H4 (cell line): ENCODE measurements at places on chromosomes 12 and 14. TPM values are rescaled to one million over a fixed set of nuclear protein-coding genes. Genes with fewer than 3 reads are reported as not detected.
A peak's percentile ranks its signal among the peaks of the same experiment; 100 is the strongest.

- DNase-seq: peak; percentile 93
Measured at GRCh38 chr12:106288494-106289195, 13.9 kb upstream of the TCP11L2 start.

Gene C12orf56
- total RNA-seq: not detected in 2 replicates

Gene ACSS3
- total RNA-seq: 9.4 and 12.4 TPM in 2 replicates

Gene CD27
- total RNA-seq: not detected in 2 replicates

Gene OLR1
- total RNA-seq: 7.3 and 8.7 TPM in 2 replicates

GRCh38 chr12:538731-539539 lies 79.2 kb downstream of the B4GALNT3 start:
- DNase-seq: peak; percentile 94

Gene RNU4-1
- total RNA-seq: under 0.01 TPM in 2 replicates

DNA sequence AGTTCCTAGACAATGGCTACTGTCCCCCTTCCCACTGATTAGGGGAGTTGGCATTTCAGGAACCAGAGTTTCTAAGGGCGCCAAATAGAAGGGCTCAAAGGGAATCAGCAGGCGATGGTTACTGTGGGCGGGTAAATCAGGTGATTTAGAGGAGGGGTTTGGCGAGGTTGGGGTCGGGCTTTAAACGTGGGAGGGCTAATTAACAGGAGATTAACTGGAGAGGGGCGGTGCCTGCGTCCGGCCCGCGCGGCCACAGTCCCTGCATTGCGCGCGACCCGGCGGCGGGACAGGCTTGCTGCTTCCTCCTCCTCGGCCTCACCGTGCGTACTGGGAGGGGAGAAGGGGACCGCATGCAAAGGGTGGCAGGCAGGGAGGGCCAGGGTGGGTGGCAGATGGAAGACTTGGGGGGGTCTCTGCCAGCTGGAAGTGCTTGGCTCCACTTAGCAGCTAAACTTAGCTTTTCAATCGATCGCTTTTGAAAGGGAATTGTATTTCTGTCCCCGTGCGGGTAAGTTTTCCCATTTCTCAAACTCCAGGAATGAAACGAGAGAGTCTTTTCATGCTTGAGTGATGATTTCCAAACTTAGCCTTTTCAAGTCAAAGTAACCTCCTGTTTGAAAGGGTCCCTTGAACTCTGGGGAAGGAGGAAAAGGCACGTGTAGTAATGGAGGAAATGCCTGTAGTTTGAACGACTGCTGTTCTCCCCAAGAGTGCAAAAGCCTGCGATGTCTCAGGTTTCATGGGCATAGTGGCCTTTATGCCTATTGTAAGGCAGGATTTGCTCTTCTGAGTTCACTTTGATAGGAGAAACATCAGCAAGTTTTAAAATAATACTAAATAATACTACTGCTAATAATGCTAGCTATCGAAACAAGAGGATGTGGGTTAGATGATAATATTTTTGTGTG lies at the start of gene MGST1:
TSS of gene MGST1 (plus strand) at position 255 of the 908 bp plus-strand sequence. CDS start 6,608 bp downstream, outside the sequence.
- peak; percentile 69 for DNase-seq

DNA sequence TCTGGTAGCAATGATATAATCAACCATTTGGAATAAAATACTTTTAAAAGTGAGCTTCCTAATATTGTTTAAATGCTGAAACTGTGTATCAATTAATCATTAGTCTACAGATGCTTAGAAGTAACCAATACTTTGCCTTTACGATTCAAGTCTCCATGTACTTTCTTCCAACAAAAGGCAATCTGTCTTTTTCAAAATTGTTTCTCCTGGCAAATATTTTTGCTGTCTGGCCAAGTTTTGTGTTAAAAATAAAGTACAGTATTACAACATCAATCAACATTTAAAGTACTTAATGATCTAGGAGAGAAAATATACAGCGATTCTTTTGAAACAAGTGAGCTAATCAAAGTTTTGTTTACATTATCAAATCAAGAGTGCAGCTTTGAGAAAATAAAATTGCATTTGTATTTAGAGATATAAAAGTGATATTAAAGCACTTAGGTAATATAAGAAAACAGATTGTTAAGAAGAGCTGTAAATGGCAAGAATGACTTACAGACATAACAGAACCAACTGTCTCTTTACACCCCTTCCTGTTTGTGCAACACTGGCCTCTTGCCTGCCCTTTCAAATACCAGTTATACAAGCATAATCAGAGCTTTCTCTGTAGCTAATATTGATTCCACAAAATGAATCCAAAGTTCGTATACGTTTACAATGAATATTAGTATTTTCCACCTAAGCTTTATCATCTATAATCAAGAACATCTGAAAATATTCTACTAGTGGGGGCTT lies 38.2 kb upstream of the FBLN5 start:
- no peak for DNase-seq

Gene GALNT8
- total RNA-seq: 0.04 TPM in 1 of 2 replicates, not detected in the other

DNA sequence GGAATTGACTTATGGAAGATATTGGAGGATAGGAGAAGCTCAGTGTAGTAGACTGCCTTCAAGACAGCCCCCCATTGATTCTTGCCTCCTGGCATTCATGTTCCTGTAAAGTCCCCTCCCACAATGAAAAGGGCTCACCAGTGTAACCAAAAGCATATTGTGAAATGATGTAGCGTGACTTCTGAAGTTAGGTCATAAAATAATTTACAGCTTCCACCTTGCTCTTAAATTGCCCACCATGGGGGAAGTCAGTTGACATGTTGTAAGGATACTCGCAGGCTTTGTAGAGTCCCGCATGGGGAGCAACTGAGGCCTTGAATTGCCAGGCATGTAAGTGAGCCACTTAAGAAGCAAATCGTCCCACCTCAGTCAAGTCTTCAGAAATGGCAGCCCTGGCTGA lies 25.1 kb downstream of the GTSF1 start:
- DNase-seq: no peak

GRCh38 chr14:97804056-97804455 lies 1006.9 kb downstream of the VRK1 start:
- DNase-seq: no peak
